NCI-H187 treated with DMSO at 0.1 percent for 48 hours (cell line): ENCODE measurements at places on chromosomes 11 and 22.

GRCh38 chr11:119983240-119983732, 154.6 kb downstream of the TRIM29 start:
- no peak for DNase-seq

- DNase-seq: no peak
These were observed 549.2 kb downstream of the MIAT start for GRCh38 chr22:27206374-27207133.

DNA sequence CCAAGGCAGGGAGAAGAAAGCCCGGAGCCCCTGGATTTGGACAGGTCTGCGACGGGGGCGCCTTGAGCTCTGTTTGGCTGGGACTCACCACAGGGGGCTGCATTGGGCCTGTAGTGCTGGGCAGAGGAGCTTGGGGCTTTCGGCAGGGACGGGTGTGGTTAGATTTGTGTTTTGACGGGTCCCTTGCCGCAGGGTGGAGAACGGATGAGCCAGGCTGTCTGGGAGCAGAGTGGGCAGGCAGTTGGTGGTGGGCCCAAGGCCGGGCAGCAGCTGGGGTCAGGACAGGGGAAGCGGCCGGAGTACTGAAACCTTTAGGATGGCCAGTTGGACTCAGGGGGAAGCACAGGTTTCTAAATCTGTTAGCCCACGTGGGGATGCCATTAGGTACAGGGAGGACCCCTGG, 13.4 kb downstream of the C11orf24 start:
- DNase-seq: no peak

DNA sequence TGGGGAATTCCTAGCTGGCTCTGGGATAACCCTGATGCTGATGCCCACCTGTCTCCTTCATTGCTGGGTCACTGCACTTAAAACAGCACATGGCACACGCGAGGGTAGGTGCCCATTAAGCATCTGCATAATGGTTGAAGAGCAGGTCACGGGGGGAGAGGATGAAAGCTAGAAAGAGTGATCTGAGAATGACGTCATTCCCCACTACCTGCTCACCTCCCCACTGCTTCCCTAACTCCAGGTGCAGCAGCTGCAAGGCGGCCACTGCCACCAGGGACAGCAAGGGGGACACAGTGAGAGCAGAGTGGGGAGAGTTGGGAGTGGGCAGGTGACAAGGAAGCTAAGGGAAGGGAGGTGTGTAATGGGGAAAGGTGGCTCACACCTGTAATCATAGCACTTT, 27.0 kb downstream of the ADA2 start:
- DNase-seq: no peak

DNA sequence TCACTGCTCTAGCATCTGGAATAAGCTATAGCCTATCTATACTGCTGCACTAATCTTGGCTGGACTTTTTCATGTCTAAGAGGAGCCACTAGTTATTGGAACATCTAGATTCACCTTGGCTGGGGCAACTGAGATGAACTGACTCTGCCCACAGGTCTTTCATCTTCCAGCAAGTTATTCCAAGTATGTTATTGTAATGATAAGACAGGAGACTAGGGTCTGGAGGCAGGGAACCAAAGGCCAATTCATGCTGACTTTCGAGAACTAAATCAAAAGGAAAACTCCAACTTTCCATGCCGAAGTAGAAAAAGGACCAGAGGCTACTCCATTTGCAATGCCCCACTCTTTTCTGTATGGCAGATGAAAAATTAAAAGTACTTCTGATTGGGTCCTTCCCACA, 1243.0 kb upstream of the RAG2 start:
- DNase-seq: no peak

- no peak for DNase-seq
These were observed 19.7 kb downstream of the DKK3 start for GRCh38 chr11:11988681-11989261.

GRCh38 chr11:66619080-66619554, 2.7 kb downstream of the RBM14 start:
- DNase-seq: no peak

DNA sequence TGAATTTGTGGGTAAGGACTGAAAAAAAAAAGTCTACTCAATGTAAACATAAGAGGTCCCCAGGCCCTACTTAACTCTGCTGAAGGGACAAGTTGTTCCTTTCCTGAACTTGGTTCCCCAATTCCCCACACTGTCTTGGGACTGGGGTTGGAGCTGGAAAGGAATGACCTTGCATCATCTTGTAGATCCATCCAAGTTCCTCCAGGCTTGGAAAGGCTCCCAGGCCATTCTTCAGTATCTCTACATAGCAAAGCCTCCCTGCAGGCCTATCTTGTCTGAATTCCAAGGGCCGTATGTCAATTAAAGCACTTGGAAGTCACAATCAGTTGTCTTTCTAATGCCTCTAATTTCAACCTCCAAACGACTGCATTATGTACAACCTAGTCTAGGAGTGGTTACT, 361.2 kb downstream of the TMEM135 start:
- no peak for DNase-seq

DNA sequence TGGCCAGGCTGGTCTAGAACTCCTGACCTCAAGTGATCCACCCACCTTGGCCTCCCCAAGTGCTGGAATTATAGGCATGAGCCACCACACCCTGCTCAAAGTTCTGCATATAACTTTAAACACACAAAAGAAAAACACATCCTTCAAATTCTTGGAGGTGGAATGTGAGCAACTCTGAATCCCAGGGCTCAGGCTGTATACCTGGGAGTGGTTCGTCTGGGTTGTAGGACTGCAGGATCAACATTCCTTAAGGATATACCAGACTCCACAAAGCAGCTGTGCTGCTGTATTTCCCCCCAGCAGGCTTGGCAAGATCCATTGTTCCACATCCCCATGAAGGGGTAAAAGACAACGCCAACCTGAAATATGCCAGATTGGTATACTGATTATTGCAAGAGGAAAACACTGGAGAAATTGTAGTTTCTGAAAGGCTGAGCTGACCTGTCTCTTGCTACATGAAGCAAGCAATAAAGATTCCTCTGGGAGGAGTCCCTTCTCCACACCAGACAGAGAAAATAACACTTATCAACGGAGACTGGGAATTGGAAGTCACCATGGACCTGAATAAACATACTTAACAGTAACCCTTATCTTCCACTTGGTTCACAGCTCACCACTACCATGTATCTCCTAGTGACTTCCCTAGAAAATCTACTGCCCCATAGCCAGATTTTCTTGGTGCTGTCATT, 12.2 kb upstream of the RPS3 start:
- no peak for DNase-seq

GRCh38 chr11:82560836-82561235, 172.8 kb downstream of the FAM181B start:
- no peak for DNase-seq

GRCh38 chr11:119338318-119338890, 2.3 kb downstream of the C1QTNF5 start:
- DNase-seq: no peak

DNA sequence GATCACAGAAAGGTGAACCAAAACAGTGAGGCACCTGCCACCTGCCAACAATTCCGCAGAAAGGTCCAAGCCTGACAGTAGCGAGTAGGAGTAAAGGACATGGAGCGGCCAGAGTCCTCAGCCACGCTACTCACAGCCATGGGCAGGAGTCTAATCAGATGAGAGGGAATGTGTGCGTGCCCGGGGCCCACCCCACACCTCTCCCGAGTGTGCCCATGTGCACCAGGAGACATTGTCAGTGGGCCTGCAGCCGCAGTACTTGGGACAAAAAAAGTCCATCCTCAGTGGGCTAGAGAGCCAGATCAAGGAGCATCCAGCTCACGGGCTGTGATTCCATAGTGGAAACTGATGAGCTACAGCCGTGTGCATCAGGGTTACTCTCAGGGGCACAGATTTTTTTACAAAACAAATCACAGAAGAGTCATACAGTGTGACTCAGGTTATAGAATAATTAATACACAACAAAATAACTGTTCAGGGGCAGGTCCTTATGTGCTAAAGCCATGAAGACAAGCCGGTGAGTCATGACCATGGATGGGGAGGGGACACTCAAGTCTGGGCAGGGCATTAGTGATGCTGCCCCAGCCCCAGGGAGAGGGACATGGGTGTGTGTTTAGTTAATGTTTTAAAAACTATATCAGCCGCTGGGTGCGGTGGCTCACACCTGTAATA, 12.0 kb downstream of the SART1 start:
- DNase-seq: no peak

- peak; percentile 37 for DNase-seq
These were observed 32.1 kb downstream of the A4GALT start for GRCh38 chr22:42688241-42689211.

DNA sequence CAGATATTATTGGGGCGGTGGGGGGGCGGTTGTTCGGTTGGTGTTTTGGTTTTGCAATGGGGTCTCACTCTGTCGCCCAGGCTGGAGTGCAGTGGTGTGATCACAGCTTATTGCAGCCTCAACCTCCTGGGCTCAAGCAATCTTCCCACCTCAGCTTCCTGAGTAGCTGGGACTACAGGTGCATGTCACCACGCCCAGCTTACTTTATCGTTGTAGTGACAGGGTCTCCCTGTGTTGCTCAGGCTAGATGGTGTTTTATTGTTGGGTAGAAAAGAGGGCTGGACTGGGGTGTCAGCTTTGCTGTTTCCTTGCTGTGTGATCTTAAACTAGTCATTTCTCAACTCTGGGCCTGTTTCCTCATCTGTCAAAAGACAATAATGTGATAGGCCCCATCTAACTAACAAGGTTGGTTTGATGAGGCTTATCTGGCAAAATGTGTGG, 17.5 kb upstream of the MYH9 start:
- no peak for DNase-seq

GRCh38 chr22:44099696-44100095, 75.6 kb downstream of the PARVB start:
- DNase-seq: no peak

- no peak for DNase-seq
These were observed 246.6 kb downstream of the TMEM135 start for GRCh38 chr11:87284306-87284705.

GRCh38 chr11:6703247-6704063, 20.3 kb upstream of the MRPL17 start:
- no peak for DNase-seq

DNA sequence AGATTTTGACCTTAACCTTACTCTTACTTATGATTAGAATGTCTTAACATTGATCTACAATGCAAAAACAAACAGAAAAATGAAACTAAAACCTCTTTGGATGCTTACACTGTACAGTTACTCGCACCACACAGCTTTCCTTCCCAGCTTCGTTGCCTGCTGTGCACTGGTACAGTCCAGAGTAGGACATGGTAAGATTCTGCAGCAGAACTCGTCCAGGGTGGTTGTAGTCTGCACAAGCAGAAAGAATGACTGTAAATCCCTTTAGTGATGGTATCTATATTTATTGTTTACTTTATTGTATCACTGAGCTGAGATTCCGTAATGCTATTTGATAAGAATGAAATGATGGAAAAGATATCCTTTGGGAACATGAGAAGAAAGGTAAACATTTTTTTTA, 21.0 kb upstream of the HSPA8 start:
- no peak for DNase-seq

DNA sequence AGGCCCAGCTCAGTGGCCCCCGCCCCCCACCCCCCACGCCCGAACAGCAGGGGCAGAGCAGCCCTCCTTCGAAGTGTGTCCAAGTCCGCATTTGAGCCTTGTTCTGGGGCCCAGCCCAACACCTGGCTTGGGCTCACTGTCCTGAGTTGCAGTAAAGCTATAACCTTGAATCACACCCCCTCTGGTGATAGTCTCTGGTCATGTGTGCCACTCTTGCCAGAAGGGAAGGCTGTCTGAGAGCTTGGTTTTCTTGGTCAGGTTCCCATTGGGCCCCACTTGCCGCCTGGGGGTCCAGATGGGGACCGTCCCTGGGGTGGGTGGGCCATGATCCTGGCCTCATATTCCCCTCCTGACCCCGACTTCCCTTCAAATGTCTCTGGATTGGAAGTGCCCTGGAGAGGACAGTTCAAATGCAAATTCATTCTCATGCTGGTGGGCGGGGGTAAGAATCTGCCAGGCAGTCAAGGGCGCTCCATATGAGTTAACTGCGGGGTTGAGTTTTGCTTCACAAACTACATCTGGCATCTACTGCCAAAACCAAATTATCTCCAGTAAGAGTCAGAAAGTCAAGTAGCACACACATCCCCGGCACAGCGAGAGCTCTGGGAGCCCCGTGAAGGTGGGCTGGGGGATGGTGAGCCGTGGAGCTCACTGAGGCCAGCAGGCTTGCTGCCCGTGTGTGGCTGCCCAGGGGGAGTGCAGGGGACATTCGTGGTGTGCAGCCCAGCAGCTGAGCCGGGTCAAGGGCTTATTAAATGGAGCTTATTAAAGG, 35.7 kb downstream of the B3GAT1 start:
- no peak for DNase-seq

- DNase-seq: no peak
These were observed 13.5 kb upstream of the OAF start for GRCh38 chr11:120197251-120197891.

DNA sequence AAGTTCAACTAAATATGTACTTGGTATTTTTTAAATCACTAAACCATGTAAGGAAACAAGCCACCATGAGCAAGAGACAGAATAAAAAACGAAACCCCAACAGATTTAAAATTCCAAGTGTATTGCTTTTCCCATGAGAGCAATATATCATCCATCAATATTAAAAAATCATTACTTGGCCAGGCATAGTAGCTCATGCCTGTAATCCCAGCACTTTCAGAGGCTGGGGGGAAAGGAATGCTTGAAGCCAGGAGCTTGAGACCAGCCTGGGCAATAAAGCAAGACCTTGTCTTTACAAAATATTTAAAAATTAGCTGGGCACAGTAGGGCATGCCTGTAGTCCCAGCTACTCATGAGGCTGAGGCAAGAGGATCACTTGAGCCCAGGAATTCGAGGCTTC, 190.8 kb downstream of the TTC28 start:
- no peak for DNase-seq

- no peak for DNase-seq
These were observed 5.9 kb downstream of the SRRD start for GRCh38 chr22:26489447-26490036.

GRCh38 chr11:82701847-82702520, 31.7 kb downstream of the FAM181B start:
- DNase-seq: no peak

DNA sequence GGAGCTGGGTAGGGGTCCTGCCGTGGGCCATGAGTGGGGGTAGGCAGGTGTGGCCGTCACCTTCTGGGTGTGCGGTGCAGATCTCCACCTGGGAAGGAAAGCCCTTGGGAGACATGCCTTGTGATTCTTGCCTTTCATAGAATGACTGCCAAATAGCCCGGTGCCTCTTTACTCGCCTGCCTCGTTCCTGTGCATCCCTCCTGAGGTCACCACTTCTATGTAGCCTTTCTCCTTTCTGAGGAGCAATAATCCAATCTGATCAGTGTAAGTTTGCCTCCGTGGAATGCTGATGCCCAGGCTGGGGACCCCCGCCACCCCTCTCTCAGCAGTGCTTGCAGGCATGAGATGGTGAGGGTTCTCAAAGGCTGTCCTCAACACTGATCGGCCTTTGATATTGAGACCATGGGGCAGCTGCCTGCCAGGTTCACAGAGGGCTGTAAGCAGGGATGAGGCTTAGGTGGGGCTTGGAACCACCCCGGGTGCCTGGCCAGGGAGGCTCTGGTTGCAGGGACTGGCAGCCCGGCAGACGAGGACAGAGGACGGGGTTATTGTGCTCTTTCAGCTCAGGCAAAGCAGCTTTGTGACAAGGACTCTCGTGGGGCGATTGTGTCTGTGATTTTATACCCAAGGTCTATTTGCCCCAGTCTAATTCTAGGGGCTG, 86.1 kb upstream of the WNT7B start:
- no peak for DNase-seq

- no peak for DNase-seq
These were observed 8.2 kb downstream of the ZP1 start for GRCh38 chr11:60875366-60876167.
